ENCODE measurements at places on chromosomes 1 and 21.

- no peak for DNase-seq
These were observed 19.8 kb upstream of the PRDM16 start for GRCh38 chr1:3049164-3049563.

DNA sequence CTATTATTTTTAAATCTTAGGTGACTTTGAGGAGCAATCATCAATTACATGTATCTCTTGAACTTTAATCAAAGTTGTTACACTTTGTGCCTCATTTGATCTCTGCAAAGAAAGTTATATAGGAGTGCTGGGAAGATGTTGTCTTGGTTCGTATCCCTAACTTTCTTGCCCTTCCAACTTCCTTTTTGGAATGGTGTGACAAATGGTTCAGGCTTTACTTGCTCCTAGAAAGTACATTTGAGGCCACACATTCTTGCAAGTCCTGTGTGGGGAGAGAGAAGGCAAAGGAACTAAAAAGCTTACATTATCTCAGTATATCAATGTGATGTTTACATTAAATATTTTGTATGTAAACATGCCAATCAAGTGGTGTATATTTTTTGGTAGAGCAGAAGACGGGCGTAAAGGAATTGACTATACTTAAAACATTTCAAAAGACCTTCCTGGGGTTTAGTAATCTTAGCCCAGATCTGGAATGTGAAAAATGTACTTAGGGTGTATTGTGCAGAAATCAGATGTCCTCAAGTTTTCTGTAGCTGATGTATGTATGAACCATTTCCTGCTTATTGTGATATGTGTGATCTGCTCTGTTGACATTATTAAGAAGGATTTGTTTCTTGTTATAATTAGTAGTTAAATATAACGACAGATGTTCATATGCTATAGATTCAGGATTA lies 59.2 kb downstream of the USP25 start:
- no peak for DNase-seq

- no peak for DNase-seq
These were observed 89.5 kb upstream of the CSF3R start for GRCh38 chr1:36572142-36572715.

- DNase-seq: no peak
These were observed 58.0 kb downstream of the MEGF6 start for GRCh38 chr1:3553166-3553939.

GRCh38 chr21:31140025-31140424 lies 101.7 kb upstream of the KRTAP19-8 start:
- no peak for DNase-seq

- DNase-seq: no peak
These were observed 31.6 kb downstream of the PARP1 start for GRCh38 chr1:226376300-226376699.

DNA sequence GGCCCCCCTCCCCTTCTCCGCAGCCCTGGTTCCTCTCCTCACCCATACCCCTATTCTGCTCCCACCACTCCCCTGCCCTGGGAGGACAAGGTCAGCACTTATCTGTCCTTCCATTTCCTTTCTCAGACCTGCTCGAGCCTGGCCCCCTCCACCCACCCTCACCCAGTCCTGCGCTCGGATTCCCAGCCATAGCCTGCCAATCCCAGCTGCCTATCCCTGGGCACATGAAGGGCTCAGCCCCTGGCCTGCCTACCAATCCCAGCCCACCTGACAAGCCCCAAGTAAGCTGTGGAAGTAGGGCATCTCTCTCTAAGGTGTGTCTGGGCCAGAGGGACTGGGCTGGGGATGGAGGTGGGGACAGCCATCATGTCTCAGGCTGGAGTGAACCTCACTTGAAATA lies 5.4 kb downstream of the BLACAT1 start:
- DNase-seq: no peak
